ENCODE measurements at places on chromosomes 6 and 20.

DNA sequence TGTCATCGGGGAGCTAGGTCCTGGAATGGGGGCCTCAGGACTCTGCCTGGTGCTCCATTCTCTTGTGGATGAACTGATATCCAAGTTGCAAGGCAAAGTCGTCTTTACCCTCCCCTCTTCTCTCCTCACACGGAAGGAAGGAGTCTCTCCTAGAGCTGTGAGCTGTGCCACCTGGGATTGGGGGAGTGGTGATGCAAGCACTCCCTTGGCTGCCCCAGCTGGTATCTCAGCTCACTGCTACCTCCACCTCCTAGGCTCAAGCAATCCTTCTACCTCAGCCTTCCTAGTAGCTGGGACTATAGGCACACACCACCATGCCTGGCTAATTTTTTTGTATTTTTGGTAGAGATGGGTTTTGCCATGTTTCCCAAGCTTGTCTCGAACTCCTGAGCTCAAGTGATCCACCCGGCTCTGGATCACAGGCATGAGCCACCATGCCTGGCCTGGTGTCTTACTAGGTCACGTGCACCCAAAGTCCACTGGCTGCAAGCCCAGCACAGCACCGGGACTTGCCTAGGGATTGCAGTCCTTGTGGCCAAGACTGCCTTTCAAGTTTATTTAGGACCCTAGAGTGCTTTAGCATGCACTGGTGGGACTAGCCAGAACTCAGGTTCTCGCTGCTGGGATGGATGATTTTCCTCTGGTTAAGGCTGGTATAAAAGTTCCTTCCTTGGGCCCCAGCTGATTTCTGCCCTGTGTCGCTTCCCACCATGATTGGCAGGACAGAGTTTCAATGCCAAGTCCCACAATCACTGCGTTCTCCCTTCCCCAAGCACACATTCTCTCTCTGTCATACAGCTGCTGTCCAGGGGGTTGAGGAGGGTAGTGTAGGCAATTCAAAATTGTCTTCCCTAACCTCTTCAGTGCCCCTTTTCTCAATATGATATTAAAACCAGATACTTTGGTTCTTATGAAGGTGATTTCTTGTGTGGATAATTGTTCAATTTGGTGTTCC is 33.5 kb downstream of the SMAP1 start:
- no peak for DNase-seq

DNA sequence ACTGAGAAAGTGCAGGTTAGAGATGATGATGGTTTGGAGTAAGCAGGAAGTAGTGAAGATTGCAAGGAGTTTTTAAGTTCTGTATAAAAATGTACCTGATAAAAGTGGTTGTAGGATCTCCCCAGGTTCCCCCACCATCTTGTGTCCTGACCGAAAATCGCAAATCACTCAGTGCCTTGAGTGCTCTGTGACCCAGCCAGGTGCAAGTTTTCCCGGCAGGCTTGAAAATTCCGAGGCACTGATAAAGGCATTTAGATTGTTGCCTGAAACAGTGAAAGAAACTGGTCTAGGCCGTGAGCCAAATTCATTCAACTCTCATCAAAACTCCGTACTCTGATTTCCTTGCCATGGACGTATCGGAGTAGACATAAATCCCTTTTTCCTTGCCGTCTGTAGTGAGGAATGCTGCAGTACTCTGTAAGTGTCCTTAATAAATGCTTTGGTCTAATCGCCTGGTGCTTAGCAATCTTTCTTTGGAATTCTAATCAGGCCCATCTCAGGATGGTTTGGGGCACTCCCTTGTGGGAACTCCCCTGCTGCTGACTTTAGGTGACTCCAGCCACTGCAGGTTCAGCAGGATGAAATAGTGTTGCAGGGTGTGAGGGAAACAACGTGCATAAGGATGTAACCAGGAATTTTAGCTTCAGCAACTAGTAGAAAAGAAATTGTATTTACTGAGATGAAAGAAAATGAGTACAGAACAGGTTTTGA is 1199.8 kb upstream of the MAP3K7 start:
- no peak for DNase-seq

DNA sequence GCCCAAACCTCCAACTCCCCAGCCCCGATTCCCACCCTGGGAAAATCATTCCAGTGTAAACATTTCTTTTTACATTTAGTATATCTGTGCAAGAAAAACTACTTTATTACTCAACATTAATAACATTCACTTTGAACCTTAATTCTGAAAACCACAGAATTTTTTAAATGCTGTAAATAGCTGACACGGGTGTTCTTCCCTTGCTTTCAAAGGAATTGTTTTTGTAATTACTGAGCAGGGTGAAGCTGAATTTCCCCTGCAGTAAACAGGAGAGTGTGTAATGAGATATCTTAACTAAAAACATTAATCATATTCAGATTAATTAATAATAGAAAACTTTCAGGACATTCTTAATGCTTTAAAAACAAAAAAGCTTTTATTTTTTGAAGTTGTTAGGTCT is 99.3 kb upstream of the CITED2 start:
- no peak for DNase-seq

DNA sequence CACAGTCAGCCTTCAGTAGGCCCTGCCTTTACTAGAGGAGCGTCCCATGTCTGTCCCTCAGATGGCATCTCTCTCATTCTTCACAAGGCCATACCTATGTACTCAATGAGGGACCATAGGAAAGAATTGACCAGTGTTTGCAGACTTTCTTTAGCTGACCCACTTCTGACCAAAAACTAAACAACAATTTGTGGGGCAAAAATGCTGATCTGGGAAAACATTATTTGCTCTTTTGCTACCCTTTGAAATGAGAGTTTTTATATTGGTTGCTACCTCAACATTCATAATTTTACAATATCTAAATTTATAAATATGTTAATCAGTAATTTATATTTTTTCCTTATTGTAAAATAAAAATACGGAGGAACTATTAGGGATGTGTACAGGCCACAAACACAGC is 539.4 kb upstream of the GJE1 start:
- no peak for DNase-seq

DNA sequence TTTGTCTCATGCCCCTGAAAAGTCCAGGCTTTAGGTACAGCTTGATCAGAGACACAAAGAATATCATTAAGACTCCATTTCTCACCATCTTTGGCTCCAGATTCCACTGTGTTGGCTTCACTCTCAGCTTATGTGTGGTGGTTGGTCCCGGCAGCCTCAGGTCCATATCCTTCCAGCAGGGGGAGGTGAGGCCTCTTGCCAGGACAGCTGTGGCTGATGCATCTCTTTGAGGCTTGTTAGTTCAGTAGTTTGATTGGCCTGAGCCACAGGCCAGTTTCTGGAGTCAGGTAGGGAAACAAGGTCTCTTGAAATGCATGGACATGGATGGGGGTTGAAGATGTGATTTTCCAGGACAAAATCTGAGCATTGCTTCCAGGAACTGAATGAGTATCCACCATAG is 62.4 kb downstream of the JAG1 start:
- DNase-seq, result no peak

- DNase-seq, result no peak
These were observed 59.7 kb downstream of the EYA4 start for GRCh38 chr6:133300896-133301295.

DNA sequence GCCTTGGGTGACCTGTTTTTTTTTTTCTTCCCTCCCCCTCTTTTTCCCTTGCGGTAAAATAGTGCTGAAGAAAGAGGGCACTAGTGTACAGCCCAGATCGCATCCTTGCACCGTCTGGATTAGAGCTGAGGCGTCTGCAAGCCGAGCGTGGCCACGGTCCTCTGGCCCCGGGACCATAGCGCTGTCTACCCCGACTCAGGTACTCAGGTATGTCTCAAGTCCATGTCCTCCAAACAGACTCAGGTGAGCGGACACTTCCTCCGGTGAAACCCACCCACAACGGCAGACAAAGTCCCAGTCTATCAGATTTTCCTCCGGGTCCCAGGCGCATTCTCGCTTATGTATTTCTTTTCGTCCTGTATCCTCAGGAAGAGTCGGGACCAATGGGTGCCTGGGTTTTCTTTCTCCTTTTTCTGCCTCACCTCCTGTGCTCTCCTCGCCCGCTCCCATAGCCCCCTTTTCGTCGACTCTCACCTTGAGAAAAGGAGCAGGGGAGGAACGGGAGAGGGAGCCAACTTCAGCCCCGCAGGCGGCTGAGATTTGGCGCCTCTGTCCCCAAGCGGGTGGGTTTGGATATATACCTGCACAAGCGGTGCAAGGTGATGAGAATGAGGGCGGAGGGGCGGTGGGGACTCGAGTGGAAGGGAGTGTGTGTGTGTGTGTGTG is 1.1 kb upstream of the GRM1 start:
- DNase-seq, result no peak

DNA sequence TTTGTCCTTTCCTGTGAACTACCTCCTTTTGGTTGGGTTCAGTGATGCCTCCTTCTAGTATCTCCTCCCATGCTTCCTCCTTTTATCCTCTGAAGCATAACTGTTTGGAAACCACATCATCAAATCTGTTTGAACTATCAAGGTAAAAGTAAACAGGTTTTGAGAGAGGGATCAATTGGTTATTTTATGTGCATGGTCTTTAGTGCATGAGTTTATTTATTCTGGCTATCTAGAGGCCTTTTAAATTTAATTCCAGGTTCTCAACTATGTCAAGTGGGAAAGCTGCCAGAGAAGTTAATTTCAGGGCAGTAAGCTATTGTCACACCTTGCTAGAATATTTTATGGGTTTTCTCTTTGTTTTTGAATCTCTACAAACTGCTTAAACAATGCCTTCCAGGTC is 54.1 kb downstream of the WASF1 start:
- peak; percentile 94 for DNase-seq

- DNase-seq, result no peak
These were observed 93.7 kb downstream of the DST start for GRCh38 chr6:56549014-56549413.

- DNase-seq, result no peak
These were observed 107.1 kb downstream of the ARID1B start for GRCh38 chr6:156884306-156884705.

DNA sequence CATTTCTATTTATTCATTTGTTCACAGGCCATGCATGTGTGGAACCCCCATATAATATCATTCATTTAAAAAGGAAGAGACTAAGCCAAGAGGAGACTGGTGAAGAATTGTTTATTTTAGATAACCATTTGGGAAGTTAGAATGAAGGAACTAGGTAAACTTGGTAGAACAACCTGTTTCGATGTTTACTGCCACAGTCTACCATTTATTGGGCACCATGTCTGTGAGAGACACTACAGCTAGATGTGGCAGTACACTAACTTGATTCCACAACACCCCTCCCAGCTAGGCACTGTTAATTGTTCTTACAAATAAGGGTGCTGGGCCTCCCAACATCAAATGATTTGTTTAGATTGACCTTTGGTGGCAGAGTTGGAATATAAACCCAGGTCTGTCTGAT is 592.4 kb downstream of the EPM2A start:
- no peak for DNase-seq

Data from DMS153 (cell line).